ENCODE measurements at places on chromosomes 12 and 14. TPM values are rescaled to one million over a fixed set of nuclear protein-coding genes. Genes with fewer than 3 reads are reported as not detected.

AP5M1 gene
- 17.2 TPM for total RNA-seq

LEMD3 gene
- 34.7 TPM for total RNA-seq

CHMP4A gene
- 26.1 TPM for total RNA-seq

ABCD2 gene
- 0.30 TPM for total RNA-seq

HOXC11 gene
- total RNA-seq, result 1.8 TPM

RAB15 gene
- 1.8 TPM for total RNA-seq

NPFF gene
- not detected for total RNA-seq

PARP2 gene
- total RNA-seq, result 7.4 TPM

C12orf54 gene
- total RNA-seq, result not detected

A2M gene
- not detected for total RNA-seq

RHOJ gene
- 4.2 TPM for total RNA-seq

NAP1L1 gene
- total RNA-seq, result 415 TPM

TPH2 gene
- not detected for total RNA-seq

KTN1 gene
- 191 TPM for total RNA-seq

TUBA1B gene
- 515 TPM for total RNA-seq

TPPP2 gene
- total RNA-seq, result not detected

MYO1A gene
- not detected for total RNA-seq

SYT10 gene
- not detected for total RNA-seq

KSR2 gene
- total RNA-seq, result under 0.01 TPM

SLC6A12 gene
- total RNA-seq, result not detected

FOXG1 gene
- under 0.01 TPM for total RNA-seq

KRT6B gene
- total RNA-seq, result not detected

P3H3 gene
- 216 TPM for total RNA-seq

PRICKLE1 gene
- 13.7 TPM for total RNA-seq

SLC38A4 gene
- total RNA-seq, result 4.2 TPM

PMCH gene
- total RNA-seq, result not detected

KRT73 gene
- total RNA-seq, result not detected

RNASE7 gene
- not detected for total RNA-seq

NRDE2 gene
- total RNA-seq, result 10.1 TPM

STAB2 gene
- total RNA-seq, result not detected

Data from smooth muscle cell of the umbilical artery (primary cell).